ENCODE measurements at places on chromosomes 11 and 22.

- no peak for DNase-seq
Observed at GRCh38 chr11:94882931-94883330, 90.4 kb downstream of the CWC15 start.

DNA sequence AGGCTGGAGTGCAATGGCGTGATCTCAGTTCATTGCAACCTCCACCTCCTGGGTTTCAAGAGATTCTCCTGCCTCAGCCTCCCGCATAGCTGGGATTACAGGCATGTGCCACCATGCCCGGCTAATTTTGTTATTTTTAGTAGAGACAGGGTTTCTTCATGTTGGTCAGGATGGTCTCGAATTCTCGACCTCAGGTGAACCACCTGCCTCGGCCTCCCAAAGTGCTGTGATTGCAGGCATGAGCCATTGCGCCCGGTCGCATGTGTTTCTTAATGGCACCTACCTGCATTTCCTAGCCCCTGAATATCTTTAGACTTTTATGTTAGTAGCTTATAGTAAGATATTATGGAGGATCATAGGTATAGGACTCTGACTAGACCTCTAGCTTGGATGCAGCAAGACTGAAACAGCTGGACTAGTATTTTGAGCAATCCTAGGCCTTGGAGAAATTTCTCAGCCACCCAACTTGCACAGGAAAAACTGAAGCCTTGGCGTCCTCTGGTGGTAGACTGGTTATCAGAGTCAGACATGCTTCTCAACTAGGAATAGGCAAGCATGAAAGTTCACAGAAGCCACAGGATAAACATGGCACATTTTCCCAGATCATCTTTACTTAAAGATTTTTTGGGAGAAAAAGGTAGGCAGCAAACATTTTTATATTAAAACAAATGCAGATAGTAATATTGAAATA is 22.7 kb upstream of the C1QTNF4 start:
- no peak for DNase-seq

- DNase-seq, result peak; percentile 86
Observed at GRCh38 chr11:128210148-128210940, 377.0 kb downstream of the ETS1 start.

GRCh38 chr11:31259797-31260196 is 109.7 kb downstream of the DCDC1 start:
- no peak for DNase-seq

DNA sequence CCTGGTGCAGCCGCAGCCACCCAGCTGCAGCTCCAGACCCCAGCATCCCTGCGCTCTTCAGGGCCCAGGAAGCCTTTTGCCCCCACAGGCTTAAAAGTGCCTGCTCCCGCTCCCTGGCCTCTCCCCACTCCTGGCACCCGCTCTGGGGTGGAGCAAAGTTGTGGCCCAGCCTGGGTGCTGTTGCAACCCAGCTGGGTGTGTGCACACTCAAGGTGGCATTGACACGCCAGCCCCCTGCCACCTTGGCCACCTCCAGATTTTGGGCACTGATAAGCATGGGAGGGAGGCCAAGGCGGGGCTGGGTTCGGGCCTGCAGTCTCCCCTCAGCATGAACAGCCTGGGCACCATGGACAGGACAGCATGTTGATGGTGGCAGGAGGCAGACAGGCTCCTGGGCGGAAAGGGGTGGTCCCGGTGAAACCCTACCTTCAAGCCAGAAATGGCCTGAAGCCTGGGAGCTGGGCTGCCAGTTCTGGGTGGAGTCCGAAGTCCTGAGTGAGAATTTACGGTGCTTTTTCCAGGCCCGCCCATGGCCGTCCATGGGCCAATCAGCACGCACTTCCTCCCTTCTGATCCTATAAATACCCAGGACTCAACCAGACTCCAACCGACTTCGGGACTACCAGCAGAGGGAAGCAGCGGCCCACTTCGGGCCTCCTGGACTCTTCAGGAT is 23.6 kb upstream of the RNASEH2C start:
- DNase-seq, result no peak

- no peak for DNase-seq
Observed at GRCh38 chr22:43600265-43600664, 188.5 kb downstream of the MPPED1 start.

DNA sequence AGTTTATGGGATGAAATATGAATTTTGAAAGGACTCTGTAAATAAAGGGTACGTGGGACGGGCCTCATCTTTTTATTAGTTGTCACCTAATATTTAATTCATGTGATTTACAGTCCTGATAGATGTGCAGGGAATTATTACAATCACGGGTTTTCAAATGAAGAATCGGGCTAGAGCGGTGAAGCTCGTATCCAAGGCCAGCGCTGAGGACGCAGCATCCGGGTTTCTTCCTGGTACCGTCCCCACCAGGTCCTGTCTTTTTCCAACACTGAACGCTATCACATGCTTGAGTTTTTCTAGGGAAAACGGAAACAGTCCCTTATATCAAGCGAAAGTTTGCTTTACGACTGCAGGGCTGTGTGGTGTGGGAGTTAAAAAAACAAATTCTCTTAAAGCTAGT is 787 bp downstream of the SMDT1 start:
- no peak for DNase-seq

DNA sequence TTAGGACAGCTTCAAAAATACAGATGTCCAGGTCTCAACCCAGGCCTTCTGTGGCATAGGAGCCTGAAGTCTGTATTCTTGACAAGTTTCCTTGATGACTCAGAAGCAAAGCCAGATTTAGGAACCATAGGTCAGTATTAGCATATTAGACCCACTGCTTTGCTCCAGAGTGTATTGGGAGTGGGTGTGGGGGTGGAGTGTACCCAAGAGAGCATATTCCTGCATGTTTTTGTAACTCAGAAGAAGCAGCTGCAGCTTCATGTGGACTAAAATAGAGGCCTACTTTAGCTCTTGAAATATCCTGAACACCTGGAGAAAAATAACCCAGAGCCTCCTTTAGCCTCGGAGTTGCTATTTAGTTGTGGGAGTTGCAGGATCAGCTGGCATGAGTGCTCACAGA is 106.7 kb downstream of the CCDC81 start:
- DNase-seq, result no peak
